Activated T-helper 17 cell treated with anti-CD3 and anti-CD28 coated beads, Interleukin-2, amount 50 U/mL, for 72 hours (primary cell): ENCODE measurements at places on chromosomes 12 and 14.

DNA sequence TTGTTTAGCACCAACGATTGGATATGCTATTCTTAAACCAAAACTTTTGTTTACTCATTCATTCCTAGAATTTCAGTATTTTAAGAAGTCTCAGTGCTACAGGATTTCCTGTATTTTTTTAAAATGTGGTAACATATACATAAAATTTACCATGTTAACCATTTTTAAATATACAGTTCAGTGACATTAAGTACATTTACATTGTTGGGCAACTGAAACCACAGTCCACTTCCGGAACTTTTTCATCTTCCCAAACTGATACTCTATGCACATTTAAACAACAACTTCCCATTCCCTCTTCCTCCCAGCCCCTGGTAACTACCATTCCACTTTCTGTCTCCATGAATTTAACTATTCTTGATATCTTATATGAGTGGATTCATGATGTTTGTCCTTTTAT is 30.3 kb downstream of the PDE3A start:
- no peak for ATAC-seq

- no peak for ATAC-seq
These were observed 26.6 kb upstream of the PTPRB start for GRCh38 chr12:70663838-70664237.

GRCh38 chr12:115240251-115240650 is 556.3 kb upstream of the TBX3 start:
- no peak for ATAC-seq

- no peak for ATAC-seq
These were observed 34.2 kb upstream of the MAP1LC3B2 start for GRCh38 chr12:116524964-116525379.

- no peak for ATAC-seq
These were observed 220.2 kb downstream of the SLC41A2 start for GRCh38 chr12:104737791-104738301.

GRCh38 chr12:96752211-96752610 is 154.8 kb upstream of the NEDD1 start:
- ATAC-seq: no peak
